ENCODE measurements at places on chromosomes 16 and 17.

- DNase-seq, result no peak
Measured at GRCh38 chr17:61345825-61346666, 53.6 kb upstream of the TBX2 start.

GRCh38 chr17:17491546-17491988, 4.6 kb downstream of the RASD1 start:
- no peak for DNase-seq

DNA sequence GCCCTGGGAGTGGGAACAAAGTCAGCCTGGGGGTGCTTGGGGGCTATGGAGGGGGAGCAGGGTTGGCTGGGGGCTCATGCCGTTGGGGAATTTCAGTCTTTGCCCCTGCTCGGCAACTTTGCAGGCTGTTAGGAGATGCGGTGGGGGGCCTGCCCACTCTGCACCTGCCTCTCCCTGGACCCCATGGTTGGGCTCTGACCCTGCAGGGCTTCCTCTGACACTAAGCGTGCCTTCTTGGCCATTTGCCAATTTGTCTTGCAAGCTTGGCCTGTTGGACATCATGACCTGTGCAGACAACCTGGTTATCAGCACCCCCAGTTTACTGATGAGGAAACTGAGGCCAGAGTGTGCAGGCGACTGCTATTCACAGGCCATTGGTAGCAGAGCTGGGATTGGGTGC, 14.6 kb downstream of the ADCY7 start:
- DNase-seq, result no peak

GRCh38 chr17:10295728-10296343, 77.0 kb downstream of the MYH13 start:
- DNase-seq, result peak; percentile 19

DNA sequence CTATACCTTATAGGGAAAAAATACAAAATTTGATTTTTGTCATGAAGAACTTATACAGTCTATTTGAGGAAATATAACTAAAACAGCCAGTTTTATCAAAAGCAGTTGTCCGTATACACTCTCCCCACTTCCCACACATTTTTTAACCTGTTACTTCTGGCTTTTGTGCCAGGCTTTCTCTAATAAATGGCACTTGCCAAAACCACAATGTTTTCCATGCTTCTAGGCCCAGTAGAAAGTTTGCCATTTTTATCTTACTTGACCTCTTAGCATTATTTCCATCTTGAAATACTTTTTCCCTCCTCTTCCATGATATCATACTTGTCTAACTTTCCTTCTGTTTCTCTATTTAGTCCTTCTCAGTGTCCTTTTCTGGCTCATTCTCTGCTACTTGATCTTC, 38.8 kb downstream of the EFCAB5 start:
- no peak for DNase-seq

DNA sequence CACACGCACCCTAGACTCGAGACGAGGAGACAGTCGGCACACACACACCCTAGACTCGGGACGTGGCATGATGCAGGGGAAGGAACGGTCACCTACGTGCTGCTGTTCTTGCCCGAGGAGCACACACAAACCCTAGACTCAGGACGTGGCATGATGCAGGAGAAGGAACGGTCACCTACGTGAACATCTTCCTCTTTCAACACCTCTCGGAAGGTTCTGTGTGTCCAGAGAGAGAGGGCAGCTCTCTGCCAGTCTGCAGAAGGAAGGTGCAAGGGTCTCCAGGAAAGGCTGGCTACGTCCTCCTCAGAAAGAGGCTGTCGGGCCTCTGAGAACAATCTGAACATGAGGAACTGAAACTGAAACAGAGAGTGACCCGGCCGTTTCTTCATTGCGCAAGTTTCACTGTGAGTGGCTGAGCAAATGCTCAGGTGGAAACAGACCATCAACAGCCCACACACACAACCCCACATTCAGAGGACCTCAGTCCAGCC, 43.4 kb downstream of the ZNF276 start:
- DNase-seq, result peak; percentile 28

DNA sequence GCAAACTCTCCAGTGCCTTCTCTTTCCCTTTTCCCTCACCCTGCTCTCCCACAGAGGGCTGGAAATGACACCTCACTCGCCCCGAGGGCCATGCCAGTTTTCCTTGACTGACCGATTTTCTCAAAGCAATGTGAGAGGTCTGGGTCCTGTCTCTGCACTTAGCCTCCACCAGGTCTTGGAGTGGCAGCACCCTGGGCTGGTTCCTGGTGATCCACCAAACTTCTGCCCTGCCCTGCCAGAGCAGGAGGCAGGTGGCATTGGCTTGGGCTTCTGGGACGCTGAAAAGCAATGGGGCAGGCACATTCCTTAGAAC, 97.5 kb downstream of the RAB11FIP4 start:
- no peak for DNase-seq

- no peak for DNase-seq
Measured at GRCh38 chr16:29756654-29757053, 10.9 kb upstream of the C16orf54 start.

DNA sequence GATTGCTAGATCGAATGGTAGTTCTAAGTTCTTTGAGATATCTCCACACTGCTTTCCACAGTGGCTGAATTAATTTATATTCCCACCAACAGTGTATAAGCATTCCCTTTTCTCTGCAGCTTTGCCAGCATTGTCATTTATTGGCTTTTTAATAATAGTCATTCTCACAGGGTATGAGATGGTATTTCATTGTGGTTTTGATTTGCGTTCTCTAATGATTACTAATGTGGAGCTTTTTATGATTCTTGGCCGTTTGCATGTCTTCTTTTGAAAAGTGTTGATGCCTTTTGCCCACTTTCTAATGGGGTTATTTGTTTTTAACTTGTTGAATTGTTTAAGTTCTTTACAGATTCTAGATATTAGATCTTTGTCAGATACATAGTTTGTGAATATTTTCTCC, 36.5 kb upstream of the BCAS3 start:
- no peak for DNase-seq

- DNase-seq, result no peak
Measured at GRCh38 chr17:59712862-59713261, 5.4 kb downstream of the VMP1 start.

DNA sequence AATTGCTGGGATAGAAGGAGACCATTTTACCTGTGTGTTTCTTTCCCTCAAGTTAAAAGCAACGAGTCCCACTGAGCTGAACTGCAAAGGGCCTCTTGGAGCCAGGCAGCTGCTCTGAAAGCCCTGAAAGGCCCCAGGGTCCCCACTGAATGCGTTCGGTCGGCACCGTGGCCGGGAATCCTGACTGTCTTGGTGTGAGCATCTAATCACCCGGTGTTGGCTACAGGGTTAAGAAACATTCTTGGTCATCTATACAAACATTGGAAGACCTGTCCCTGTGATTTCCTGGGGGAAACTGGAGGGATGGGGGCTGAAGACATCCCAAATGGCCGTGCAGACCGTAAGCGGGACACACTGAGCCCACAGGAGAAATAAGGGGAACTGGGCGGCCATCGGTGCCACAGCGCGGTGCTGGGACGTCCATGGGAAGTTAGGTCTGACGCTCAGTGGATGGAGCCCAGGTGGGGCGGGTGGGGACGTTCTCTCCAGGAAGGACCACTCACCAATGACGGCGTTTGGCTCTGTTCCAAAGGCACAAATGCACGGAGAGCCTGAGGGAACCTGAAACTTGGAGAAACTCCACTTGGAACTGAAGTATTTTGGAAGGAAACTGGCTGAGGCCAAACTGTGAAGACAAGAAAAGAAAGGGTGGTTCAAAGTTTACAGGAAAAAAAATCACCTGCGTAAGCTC, 32.1 kb downstream of the WDR45B start:
- DNase-seq, result no peak

DNA sequence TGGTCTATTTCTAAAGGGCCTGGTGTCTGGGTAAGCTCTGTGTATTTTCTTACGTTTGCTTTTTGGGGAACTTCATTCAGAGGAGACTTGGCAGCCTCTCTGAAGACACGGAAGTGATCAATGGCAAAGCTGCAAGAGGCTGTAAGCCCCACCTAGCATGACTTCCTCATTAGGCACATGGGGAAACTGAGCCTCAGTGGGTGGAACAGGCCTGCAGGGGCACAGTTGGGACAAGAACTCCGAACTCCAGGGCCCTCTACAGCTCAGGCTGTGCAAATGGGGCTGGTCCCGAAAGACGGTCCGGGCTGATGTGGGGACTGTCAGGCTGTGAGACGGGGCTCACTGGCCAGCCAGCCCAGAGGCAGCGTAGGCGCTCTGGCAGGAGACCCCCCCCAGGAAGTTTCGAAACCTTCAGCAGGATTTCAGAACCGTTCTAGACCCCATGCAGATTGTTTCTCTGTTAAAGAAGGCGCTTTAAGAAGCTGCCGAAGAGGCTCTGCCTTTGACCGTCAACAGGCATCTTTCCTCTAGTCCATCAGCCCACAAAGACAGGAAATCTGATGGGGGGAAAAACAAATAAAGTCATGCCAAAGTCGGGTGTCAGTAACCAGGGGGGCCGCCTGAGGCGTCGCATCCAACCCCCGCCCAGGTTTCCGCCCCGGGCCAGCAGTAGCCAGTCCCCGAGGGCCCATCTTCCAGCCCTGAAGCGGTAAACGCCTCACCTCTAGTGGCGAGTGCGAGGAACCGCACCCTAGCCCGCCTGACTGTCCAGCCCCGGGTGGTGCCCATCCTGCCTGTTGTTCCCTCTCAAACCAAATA, 79.8 kb upstream of the TBC1D3K start:
- peak; percentile 43 for DNase-seq

GRCh38 chr17:36496018-36496789, 9.7 kb downstream of the ZNHIT3 start:
- no peak for DNase-seq

- no peak for DNase-seq
Measured at GRCh38 chr16:59558679-59559078, 824.6 kb upstream of the GOT2 start.

DNA sequence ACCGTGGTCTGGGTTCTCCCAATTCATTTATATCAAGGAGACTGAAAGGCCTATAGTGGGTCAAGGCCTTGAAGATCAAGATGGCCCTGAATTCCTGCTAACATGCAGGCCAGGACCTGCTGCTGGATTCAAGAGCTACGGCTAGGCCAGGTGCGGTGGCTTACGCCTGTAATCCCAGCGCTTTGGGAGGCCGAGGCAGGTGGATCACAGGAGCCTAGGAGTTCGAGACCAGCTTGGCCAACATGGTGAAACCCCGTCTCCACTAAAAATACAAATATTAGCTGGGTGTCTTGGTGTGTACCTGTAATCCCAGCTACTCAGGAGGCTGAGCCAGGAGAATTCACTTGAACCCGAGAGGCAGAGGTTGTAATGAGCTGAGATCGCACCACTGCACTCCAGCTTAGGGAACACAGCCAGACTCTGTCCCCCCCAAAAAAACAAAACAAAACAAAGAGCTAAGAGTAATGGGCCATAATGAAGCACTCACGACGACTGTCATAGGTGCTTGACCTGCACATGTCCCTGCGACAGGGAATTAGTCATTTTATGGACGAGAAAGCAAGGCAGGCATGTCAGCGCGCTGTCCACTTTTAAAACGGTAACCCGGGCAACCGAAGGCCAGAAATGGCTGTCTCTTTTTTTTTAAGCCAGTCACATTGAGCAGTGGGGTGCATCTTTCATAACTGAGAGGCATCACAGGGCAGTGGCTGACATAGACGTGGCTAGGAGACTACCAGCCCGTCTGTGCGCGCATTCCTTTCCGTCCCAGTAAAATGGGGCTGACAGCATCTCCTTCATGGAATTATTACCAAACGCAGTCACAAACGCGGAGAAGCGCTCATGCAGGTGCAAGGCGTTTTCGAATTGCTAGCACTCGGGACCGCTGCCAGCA, 1.0 kb upstream of the FBRS start:
- DNase-seq, result no peak

DNA sequence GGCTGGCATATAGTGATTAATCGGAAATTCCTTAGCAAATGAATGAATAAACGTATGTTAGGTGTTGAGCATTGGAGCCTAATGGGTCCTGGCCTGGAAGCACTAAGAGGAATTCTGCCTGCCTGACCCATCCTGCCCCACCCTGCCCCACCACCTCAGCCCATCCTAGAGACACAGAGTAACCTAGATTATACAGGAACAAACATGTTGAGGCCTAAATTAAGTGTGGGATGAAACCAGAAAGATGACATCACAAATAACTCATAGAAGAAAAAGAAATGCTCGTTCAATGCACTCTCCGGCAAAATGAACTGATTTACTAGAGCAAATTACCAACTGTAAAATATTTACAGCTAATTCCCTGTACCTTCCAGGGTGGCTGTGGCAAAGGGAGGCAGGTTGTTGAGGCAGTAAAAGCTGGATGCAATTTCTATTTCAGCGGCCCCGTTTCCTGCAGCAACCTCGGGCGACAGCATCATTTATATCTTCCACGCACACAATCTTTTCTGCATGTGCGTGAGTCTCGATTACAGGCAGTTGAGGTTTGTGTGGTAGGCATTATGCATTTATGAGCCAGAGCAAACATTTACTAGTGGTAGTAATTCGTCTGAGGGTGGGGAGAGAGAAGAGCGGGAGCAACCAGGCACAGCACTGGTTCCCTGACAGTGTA, 417.2 kb downstream of the HS3ST4 start:
- no peak for DNase-seq

DNA sequence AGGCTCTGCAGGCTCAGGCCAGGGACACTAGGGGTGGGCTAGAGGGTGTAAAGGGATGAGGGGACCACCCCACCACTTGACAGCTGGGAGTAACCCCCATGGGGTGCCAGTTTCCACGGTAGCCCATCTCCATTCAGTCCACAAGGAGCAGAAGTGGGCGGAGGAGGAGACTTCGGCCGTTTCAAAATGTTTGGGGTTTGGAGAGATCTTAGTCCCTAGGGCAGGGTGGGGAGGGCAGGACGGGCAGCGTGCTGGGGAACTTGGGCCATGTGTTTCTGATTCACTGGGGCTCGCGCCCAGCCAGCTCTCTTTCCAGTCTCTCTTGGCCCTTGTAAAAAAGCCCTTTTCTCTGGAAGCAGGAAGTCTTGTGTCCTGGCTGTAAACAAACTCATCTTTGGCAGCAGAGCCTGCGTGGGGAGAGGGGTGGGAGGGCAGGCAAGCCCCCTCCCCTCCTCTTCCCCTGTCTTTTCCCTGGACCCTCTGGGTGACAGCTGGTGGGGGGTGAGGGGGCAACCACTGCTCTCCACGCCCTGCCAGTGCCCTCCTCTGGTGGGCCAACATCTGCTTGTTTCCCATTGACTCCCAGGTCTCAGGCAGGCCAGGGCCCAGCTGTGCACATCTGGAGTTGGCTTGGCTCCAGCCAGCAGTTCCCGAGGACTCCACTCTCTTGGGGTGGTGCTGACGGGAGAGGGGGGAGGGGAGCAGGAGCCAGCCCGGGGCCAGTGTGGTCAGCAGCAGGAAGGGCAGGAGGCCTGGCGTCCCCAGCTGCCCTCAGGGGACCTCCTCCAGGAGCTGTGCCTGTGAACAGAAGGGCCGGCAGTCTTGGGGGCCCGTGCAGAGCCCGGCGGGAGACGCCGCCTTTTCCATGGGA, 8.1 kb downstream of the CYGB start:
- no peak for DNase-seq

DNA sequence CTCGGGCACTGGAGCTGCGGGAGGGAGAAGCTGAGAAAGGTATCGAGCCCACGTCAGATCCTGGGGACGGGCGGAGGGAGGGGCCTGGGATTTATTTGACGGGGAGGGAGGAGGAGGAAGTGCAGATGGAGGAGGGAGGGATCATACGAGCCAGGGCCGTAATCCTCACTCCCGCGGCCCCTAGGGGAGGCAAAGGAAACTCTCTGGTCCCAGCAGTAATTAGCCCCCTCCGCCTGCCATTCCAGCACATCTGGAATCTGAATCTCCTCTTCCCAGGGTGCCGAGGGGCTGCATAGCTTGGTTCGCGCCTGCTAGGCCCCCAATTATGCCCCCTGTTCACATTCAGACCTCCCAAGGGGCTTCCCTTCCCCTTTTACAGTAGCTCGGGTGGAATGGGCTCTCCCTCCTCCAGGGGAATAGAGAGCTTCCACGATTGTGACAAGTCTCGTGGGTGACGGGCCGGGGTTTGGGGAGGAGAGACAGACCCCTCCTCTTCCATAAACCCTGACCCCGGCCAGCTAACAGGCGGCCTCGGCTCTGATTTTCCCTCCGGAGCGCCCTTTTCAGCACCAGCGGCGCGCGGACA, at the start of gene SEZ6L2:
SEZ6L2 (minus strand) TSS at position 35 of the 586 bp plus-strand sequence. CDS start 531 bp downstream, outside the sequence.
- DNase-seq, result no peak
